GM04503 (cell line): ENCODE measurements at places on chromosomes 6 and 20.

GRCh38 chr6:25898289-25898977, 24.4 kb upstream of the SLC17A3 start:
- DNase-seq = no peak

GRCh38 chr6:108341372-108341771, 46.5 kb downstream of the AFG1L start:
- DNase-seq = no peak

DNA sequence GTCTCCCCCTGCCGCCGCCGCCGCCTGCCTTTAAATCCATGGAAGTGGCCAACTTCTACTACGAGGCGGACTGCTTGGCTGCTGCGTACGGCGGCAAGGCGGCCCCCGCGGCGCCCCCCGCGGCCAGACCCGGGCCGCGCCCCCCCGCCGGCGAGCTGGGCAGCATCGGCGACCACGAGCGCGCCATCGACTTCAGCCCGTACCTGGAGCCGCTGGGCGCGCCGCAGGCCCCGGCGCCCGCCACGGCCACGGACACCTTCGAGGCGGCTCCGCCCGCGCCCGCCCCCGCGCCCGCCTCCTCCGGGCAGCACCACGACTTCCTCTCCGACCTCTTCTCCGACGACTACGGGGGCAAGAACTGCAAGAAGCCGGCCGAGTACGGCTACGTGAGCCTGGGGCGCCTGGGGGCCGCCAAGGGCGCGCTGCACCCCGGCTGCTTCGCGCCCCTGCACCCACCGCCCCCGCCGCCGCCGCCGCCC, 474 bp downstream of the CEBPB start:
- no peak for DNase-seq

DNA sequence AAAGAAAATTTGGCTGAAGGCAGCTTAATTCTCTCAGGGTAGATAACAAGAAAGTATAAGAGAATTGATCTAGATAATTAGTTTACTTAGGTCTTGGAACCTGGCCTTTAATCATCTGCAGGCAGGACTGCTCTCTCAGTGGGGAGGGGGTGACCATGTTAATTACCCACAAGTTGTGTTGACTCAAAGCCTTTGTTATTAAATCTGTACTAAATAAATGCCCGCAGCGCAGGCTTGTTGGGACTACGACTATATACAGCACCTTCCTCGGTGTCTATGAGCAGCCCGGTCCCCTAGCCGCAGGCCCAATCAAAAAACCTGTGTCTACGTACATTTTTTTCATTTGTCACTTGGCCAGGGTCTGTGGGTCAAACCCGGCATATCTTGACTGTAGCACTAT, 15.6 kb upstream of the ZNF451 start:
- no peak for DNase-seq

GRCh38 chr6:124008000-124008987, 204.6 kb downstream of the NKAIN2 start:
- DNase-seq = no peak

GRCh38 chr20:3227506-3227905, 11.5 kb downstream of the SLC4A11 start:
- no peak for DNase-seq

- no peak for DNase-seq
Measured at GRCh38 chr6:149024361-149024760, 277.5 kb downstream of the UST start.

DNA sequence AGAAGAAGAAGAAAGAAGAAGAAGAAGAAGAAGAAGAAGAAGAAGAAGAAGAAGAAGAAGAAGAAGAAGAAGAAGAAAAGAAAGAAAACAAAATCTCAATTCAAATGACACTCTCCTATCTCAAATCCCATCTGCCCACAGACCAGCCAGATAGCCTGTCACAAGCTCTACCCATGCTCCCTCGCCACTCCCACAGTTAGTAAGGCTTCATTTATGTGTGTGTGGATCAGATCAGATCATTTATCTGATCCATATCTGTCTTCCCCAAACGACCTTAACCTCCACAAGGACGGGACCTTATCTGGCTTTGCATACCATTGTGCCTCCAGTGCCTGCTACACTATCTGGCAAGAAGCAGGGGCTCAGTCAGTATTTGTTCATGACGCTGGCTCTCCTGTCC, 81.9 kb upstream of the RREB1 start:
- no peak for DNase-seq

GRCh38 chr6:121791396-121792315, 356.2 kb downstream of the GJA1 start:
- DNase-seq = peak; percentile 45

- DNase-seq = no peak
Measured at GRCh38 chr6:53312355-53312754, 36.4 kb downstream of the ELOVL5 start.

- DNase-seq = no peak
Measured at GRCh38 chr6:150290429-150290828, 78.4 kb upstream of the IYD start.

DNA sequence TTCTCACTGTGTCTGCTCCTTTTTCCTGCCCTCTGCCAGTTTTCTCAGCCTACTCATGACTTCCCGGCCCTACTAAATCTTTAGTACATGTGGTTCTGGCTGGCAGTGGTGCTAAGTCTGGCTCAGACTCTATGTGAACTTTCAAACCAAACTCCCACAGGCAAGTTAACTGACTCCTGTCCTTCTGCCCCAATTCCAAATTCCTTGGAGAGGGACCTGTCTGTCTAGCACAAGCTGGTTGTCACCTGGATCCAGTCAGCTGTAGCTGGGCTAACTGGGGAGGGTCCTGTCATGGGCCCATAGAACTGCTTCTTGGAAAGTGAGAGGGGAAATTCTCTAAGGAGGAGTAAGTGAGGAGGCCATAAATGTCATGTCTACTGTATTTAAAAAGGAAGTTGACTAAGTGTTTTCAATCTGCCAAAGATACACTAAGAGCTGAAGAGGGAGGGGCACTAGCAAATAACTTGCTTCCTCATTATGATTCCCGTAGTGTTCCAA, 240.1 kb downstream of the KCNQ5 start:
- peak; percentile 56 for DNase-seq
